ENCODE measurements at places on chromosomes 5 and 9. TPM values are rescaled to one million over a fixed set of nuclear protein-coding genes. Genes with fewer than 3 reads are reported as not detected.

The NPR3 gene
- total RNA-seq = 0.89 TPM

The PRDM9 gene
- not detected for total RNA-seq

The GADD45G gene
- 121 TPM for total RNA-seq

The CD14 gene
- 14.8 TPM for total RNA-seq

The MLLT3 gene
- total RNA-seq = 48.7 TPM

The AQP7 gene
- total RNA-seq = 17.4 TPM

DNA sequence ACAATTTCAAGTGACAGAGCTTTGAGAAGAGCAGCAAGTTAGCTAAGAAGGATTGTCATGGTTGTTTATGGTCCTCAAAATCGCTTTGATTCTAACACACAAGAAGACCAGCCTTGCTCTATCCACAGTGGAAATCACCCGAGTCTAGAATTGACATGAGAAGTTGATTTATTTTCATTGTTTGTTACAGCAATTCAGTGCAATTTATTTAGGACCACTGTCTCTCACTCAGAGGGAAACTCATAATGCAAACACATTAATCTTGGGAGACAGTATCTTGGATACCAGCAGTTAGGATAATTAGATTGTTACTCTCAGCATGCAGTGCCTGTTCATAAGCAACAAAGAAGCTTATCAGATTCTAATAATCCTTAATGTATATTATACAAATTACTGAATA lies 498.9 kb downstream of the NTRK2 start:
- H3K27ac ChIP-seq = no peak overlapping the region
- H3K27me3 ChIP-seq = no peaks in the 10 kb centered on the region
- H3K4me3 ChIP-seq = no peak overlapping the region
- no peaks in the 10 kb centered on the region for H3K4me1 ChIP-seq

GRCh38 chr5:80481019-80481893 lies 6.6 kb upstream of the FAM151B start:
- H3K27ac ChIP-seq = no peak overlapping the region
- peak; percentile 51 for DNase-seq
- no peak overlapping the region for H3K4me3 ChIP-seq
- H3K4me1 ChIP-seq = no peaks in the 10 kb centered on the region
- H3K36me3 ChIP-seq = peaks cover 57% of the 10 kb centered on the region

DNA sequence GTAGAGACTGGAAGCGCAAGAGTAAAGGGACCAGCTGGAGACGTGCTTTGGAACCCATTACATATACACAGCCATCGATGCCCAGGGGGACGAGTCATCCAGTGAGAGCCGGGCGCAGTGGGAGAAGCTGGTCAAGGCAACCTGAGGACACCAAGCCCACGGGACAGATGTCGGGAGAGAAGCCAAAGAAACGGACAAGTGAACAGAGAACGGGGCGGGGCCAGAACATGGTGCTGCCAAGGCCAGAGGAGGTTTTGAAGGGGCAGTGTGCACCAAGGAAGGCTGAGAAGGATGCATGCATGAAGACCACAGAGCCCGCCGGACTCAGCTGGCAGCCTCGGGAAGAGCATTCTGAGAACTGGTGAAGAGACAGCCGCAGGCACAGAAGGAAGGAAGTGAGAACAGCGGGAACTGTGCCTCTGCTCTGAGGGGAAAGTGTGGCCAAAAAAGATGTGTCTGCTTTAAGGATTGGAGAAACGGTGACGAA lies 20.3 kb downstream of the CAMSAP1 start:
- H3K4me3 ChIP-seq = no peak overlapping the region
- DNase-seq = peak; percentile 24
- H3K27ac ChIP-seq = no peak overlapping the region

DNA sequence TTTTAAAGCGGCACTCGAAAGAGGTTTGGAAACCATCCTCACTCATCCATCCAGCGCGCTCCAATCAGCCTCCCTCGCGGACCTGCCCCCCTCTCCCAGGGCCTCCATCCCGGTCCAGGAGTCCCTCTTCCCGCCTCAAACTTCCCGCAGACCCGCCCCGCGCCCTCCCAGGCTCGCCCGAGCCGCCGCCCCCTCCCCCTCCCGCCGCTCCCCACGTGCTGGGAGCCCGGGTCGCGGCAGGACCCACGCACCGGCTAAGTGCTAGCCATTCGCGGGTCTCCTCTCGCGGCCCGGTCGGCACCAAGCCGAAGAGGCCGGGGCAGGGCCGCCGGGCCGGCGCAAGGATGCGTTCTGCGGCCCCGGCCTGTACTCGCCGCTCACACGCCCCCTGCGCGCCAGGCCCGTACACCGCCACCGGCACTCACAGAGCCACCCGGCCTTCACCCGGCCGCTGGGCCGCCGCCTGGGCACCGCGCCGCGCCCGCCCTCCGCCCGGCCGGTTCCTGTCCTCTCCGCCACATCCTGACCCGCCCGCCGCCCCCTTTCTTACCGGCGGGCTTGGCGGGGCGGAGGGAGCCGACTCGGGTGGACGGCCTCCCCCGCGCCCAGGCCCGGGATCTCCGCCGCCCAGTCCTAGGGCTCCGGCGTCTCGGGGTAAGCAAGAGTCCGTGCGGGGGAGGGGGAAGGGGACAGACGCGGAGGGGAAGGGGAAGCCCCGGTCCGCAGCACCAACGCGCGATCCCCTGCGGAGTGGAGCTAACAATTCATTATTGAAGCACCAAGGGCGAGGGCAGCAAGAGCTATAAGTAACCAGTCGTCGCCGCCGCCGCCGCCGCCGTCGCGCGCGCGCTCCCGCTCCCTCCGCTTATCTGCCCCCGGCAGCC lies 576 bp downstream of the CHD1 start:
- peak; percentile 57 for DNase-seq
- peak overlapping the region; percentile 88 for H3K4me3 ChIP-seq
- H3K36me3 ChIP-seq = peaks cover 11% of the 10 kb centered on the region

GRCh38 chr5:54651482-54652076 lies 134.0 kb downstream of the SNX18 start:
- no peak overlapping the region for H3K27ac ChIP-seq
- peaks cover 49% of the 10 kb centered on the region for H3K4me1 ChIP-seq
- DNase-seq = peak; percentile 70
- no peak overlapping the region for H3K4me3 ChIP-seq
- no peaks in the 10 kb centered on the region for H3K27me3 ChIP-seq

GRCh38 chr5:164351245-164351834 lies 845.9 kb downstream of the MAT2B start:
- H3K4me3 ChIP-seq = no peak overlapping the region
- H3K36me3 ChIP-seq = no peaks in the 10 kb centered on the region
- DNase-seq = no peak
- no peaks in the 10 kb centered on the region for H3K4me1 ChIP-seq
- no peak overlapping the region for H3K27ac ChIP-seq

- no peak overlapping the region for H3K27ac ChIP-seq
- H3K4me1 ChIP-seq = no peaks in the 10 kb centered on the region
- peaks cover 78% of the 10 kb centered on the region for H3K36me3 ChIP-seq
- no peak for DNase-seq
- no peaks in the 10 kb centered on the region for H3K27me3 ChIP-seq
Observed at GRCh38 chr9:112218908-112219307, 43.8 kb upstream of the SUSD1 start.

GRCh38 chr9:122991370-122991830 lies 42.1 kb upstream of the GPR21 start:
- no peak overlapping the region for H3K4me3 ChIP-seq
- peaks cover 15% of the 10 kb centered on the region for H3K4me1 ChIP-seq
- H3K36me3 ChIP-seq = peaks cover 68% of the 10 kb centered on the region
- peak overlapping the region; percentile 43 for H3K27ac ChIP-seq

DNA sequence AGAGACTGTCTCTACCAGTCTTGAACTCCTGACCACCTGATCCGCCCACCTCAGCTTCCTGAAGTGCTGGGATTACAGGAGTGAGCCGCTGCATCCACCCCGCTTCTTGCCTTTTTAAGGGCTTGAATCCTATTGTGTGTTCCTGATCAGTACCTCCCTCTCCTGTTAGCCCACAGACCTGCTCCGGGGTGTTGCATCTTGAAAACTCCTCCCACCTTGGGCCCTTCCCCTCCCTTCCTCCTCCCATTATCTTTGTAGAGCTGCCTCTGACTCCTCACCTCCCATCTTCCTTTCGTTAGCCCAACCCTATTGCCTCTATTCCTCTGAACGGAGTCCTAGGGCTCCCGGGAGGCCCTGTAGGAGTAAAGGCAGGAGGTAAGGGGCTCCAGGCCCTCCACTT lies 48.5 kb upstream of the NEK6 start:
- H3K4me1 ChIP-seq = no peaks in the 10 kb centered on the region
- H3K27ac ChIP-seq = no peak overlapping the region
- no peaks in the 10 kb centered on the region for H3K27me3 ChIP-seq

- H3K27me3 ChIP-seq = no peaks in the 10 kb centered on the region
- no peaks in the 10 kb centered on the region for H3K4me1 ChIP-seq
- DNase-seq = no peak
- no peak overlapping the region for H3K4me3 ChIP-seq
- peaks cover 58% of the 10 kb centered on the region for H3K36me3 ChIP-seq
Observed at GRCh38 chr9:124398191-124398935, 16.9 kb downstream of the PSMB7 start.

DNA sequence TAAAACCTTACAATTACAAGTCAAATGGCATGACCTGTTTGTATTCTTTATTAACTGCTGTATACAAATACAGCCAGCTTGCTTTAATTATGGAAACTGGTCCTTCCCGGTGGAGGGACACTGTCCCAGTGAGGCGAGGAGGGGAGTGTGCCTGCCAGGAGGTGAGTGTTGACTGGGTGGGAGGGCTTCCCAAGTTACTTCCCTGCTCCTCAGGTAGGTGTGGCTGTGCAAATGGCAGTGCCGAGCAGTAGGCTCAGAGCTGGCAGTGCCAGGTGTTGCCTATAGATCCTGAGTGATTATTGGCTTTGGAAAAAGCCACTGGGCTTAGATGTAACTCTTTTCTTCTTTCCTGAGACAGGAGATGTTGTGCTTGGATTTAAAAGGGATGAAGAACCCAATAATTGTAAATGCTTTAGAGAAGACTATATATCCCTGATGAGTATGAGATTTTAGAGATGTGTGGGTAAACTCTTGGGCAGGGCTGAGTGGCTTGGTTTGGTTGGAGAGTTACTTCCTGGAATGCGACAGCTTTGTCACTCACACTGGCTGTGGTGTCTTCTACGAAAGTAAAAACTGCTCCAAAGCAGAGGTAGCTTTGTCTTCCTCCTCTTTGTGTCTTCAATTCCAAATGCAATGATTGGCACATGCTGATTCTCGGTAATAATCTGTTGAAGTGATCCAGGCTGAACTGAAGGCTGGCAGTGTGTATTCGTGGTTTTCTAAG lies 43.7 kb downstream of the GLRX start:
- no peaks in the 10 kb centered on the region for H3K27me3 ChIP-seq
- peak overlapping the region; percentile 56 for H3K27ac ChIP-seq
- peaks cover 10% of the 10 kb centered on the region for H3K4me1 ChIP-seq
- no peak for DNase-seq

DNA sequence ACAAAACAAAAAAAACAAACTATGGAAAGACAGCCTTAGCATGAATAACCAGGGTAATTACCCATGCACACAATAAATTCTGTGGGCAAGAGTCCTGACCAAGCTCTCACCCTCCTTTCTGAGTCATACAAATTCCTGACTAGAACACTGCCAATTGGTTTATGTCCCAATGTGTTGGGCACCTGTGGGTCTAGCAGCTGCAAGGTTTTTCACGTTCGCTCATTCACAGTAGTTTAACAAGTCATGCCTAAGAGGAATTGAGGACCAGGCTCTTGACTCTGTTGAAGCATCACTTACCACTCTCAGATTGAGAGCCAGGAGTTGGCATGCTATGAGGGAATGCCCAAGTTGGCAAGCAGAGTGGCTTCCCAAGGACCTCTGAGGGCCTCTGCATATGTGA lies 205.5 kb upstream of the SLC24A2 start:
- DNase-seq = no peak
- H3K27me3 ChIP-seq = no peaks in the 10 kb centered on the region
- no peak overlapping the region for H3K4me3 ChIP-seq
- H3K4me1 ChIP-seq = no peaks in the 10 kb centered on the region

DNA sequence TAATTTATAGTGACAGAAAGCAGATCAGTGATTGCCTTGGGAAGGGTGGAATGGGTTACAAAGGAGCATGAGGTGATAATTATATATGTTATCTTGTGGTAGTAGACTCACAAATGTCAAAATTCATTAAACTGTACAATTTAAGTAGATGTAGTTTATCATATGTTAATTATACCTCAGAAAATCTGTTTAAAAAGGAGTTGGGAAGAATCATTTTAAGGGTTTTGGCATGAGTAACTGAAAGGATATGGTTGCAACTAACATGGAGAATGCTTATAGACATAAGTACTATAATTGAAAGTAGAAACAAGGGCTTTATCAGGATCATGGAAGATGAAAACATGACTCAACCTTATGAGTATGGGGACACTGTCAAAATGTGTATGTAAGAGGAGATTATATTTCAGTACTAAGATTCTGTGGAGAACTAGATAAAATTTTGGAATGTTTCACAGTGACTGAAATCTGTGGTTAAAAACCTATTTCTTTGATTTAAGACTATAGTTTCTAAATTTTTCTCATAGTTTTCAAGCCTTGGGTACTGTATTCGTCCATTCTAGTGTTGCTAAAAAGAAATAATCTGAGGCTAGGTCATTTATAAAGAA lies 73.3 kb downstream of the FCHO2 start:
- H3K36me3 ChIP-seq = peaks cover 33% of the 10 kb centered on the region
- peaks cover 22% of the 10 kb centered on the region for H3K4me1 ChIP-seq
- no peaks in the 10 kb centered on the region for H3K27me3 ChIP-seq
- DNase-seq = no peak
- H3K4me3 ChIP-seq = no peak overlapping the region

GRCh38 chr5:107364443-107365319 lies 306.1 kb downstream of the EFNA5 start:
- H3K4me1 ChIP-seq = no peaks in the 10 kb centered on the region
- no peaks in the 10 kb centered on the region for H3K36me3 ChIP-seq
- no peak overlapping the region for H3K27ac ChIP-seq

DNA sequence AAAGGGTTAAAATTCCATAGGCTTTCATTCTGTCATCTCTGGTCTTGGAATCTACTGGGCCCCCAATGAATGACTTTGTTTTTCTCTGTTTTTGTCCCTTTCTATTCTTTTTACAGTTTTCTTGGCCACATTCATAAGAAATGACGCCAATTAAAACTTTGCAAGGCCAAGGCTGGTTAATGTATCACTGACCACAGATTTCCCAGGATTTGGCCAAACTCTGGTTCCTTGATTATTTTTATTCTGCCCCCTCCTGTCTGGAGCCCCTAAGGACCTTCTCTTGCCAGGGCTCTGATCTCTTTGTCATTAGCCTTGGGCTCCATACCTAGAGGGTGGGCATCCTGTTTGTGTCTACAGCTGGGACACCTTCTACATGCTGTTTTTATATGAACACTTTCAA lies 388.9 kb upstream of the PAPPA start:
- H3K36me3 ChIP-seq = no peaks in the 10 kb centered on the region
- H3K27ac ChIP-seq = no peak overlapping the region
- H3K27me3 ChIP-seq = no peaks in the 10 kb centered on the region
- no peak for DNase-seq
- no peaks in the 10 kb centered on the region for H3K4me1 ChIP-seq
- no peak overlapping the region for H3K4me3 ChIP-seq

- peaks cover 2% of the 10 kb centered on the region for H3K27me3 ChIP-seq
- H3K36me3 ChIP-seq = no peaks in the 10 kb centered on the region
- DNase-seq = no peak
- no peak overlapping the region for H3K27ac ChIP-seq
- H3K4me3 ChIP-seq = no peak overlapping the region
Observed at GRCh38 chr5:56516035-56516434, 282.9 kb upstream of the ANKRD55 start.

GRCh38 chr5:68345171-68345570 lies 129.6 kb downstream of the PIK3R1 start:
- no peak overlapping the region for H3K27ac ChIP-seq
- no peaks in the 10 kb centered on the region for H3K36me3 ChIP-seq
- no peaks in the 10 kb centered on the region for H3K27me3 ChIP-seq
